ENCODE measurements at places on chromosomes 11 and 22. TPM values are rescaled to one million over a fixed set of nuclear protein-coding genes. Genes with fewer than 3 reads are reported as not detected.

Gene GLYAT
- polyA plus RNA-seq: not detected

Gene TNNT3
- 6,337 TPM for polyA plus RNA-seq

Gene FXYD2
- 0.83 TPM for polyA plus RNA-seq

DNA sequence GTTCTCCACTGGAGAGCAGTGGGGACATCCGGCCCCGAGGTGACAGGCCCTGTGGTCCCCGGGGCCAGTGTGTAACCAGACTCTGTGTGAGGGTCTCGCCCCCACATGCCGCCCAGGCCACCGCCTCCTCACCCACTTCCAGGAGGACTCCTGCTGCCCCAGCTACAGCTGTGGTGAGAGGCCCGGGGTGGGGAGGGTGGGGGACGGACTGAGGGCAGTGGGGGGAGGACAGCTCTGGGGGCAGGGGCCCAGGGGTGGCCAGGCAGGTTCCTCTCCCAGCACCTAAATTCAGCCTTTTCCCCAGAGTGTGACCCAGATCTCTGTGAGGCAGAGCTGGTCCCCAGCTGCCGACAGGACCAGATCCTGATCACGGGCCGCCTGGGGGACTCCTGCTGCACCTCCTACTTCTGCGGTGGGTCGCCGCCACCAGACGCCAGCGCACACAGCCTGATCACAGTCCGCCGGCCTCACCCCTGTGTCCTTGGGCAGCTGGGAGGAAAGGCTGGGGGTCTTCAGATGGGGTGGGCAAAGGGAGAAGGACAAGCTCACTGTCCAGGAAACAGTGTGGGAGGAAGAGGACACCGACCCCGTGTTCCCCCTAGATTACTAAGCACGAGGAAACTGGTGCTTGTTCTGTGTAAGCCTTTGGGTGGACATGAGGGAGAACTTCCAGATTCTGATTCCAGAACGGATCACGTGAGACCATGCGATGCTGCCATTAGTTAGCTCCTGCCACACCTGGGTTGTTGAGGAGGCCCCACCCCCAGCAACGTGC lies 84.4 kb upstream of the MYOD1 start:
- DNase-seq: no peak

- peak; percentile 98 for DNase-seq
These were observed at the start of gene MTA2 for GRCh38 chr11:62601372-62602140. Gene MTA2, minus strand, starts transcription at chr11:62601865. Its CDS starts 415 bp downstream, at chr11:62601450.

DNA sequence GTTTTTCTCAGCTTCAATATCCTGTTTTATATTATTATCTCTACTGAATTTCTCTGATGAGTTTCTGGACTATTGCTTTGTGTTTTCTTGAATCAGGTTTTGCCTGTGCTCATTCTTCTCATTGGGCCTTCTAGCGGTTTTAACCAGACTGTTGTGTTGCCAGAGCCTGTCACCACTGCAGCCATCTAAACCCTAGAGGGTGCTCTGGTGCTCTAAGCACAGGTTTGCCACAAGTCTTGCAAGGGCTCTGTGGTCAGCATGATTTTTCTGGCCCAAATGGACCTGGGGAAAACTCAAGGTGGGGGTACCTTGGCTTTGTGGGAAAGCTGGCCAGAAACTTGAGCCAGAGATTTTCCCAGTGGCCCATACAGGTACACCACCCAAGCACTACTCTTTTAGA lies 52.4 kb upstream of the TYR start:
- DNase-seq: no peak

DNA sequence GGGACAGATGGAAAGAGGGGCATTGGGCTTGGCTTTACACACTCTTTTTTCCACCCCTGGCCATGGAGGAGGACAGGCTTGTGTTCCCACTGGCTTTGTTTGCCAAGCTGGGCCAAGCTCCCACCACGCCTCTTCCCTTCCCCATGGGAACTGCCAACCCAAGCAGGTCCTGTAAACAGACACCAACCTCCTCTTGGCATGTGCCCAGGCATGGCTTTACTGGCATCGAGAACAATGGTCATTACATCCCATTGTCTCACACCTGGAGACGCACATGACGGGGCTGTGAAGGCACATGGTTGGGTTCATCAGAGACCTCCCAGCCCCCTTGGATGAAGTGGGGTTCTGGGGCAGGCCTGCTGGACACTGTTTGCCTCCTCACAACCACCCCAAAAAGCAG lies 11.7 kb downstream of the SEC14L3 start:
- no peak for DNase-seq

DNA sequence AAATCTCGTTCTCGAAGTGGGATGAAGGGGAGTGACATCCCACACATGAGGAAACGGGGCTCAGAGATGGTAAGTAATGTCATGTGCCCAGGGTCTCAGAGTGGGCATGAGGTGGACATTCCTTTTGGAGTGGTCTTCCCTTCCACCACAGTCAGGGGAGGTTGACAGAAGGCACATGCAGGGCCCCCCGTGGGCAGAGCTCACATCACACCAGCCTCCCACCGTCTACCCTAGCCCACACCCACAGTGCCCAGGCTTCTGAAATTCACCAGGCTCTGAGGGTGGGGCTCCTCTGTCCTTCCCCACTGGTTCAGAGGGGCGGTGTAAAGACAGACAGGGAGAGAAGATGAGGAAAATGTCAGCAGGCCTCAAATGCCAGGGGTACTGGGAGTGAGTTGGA lies 41.1 kb upstream of the TIMP3 start:
- DNase-seq: no peak

DNA sequence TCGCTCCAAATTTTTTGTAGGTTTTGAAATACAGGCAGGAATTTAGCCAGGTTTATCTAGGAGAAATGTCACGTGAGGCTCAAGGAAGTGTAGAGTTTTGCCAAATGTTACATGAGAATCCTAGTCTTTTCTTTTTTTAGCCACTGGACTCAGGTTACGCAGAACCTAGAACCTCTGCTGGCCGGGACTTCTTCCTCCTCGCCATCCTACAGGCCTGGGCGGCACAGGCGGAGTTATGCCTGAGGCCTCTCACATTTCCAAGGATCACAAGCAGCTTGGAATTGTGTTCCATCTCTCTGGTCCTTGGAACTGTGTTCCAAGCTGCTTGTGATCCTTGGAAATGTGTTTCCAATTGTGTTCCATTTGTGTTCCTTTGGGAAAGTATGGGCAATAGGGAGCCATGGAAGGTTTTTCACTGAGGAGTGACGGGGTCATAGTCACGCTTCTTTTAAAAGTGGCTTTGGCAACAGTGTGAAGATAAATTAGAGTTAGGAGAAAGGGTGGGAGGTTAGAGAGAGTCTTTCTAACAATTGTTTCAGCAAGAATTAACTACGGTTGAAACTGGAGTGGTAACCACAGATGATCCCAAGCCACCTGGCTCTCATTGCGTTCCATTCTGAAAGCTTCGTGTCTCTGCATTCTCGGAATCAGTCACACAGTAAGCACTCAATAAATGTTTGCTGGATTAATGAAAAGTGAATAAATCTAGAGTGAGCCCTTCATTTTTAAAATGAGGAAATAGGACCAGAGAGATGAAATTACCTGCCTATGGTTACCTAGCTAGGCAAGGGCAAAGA lies 12.5 kb upstream of the POU2AF1 start:
- DNase-seq: no peak

- no peak for DNase-seq
These were observed 406.6 kb upstream of the LARGE1 start for GRCh38 chr22:34326901-34327300.

- no peak for DNase-seq
These were observed 91.8 kb upstream of the RAB1B start for GRCh38 chr11:66176650-66177049.
